Activated T-helper 9 cell treated with anti-CD3 and anti-CD28 coated beads, Interleukin-2, amount 50 U/mL, for 16 hours (primary cell): ENCODE measurements at places on chromosomes 12 and 14.

- no peak for DNase-seq
Measured at GRCh38 chr12:61111218-61111617, 1149.0 kb upstream of the USP15 start.

- no peak for DNase-seq
Measured at GRCh38 chr14:71212683-71213107, 305.4 kb downstream of the PCNX1 start.

DNA sequence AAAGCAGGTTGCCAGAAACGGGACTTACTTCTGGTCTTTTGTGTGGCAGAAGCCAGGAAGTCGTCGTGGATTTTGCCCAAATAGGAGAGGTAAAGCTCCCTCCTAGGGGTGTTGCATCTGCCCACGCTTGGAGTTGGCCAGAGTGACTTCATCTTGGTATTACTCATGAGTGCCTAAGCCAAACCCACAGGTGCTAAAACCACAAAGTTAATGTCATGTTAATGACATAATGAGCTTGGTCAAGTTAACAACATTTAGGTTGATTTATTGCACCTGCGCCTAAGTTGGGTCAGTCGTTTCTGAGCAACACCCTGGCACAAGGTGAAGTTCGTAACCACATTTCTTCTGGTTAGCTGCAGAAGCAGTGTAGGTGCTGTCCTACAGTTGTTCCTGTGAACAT, 225.2 kb downstream of the FUT8 start:
- DNase-seq, result peak; percentile 22

DNA sequence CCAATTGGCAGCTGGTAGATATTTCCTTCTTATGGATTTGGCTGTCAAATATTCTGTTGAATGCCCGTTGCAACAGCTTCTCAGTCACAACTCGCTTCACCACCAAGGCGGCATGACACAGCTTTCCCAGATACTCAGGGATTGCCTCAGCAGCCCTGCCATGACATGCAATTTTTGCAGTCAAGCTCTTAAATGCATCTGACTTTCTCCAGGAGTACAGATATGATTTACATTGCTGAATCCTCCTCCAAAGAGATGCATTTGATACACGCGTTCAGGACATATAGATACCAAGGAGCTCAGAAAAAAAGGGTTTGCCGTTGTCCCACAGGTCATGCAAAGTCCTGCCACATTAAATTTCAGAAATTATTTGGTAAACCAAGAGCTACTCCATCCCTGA, 6.5 kb downstream of the KRT5 start:
- DNase-seq, result no peak

DNA sequence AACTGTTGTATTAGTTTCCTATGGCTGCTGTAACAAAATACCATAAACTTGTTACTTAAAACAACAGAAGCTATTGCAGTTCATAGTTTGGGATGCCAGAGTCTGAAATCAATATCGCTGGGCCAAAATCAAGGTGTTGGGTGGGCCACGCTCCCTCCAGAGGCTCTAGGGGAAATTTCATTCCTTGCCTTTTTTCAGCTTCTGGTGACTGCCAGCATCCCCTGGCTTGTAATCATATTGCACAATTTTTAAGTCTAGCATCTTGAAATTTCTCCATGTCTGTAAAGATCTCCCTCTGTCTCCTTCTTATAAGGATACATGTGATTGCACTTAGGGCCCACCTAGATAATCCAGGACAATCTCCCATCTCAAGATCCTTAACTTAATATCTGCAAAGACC, 48.8 kb upstream of the GARIN6 start:
- no peak for DNase-seq

GRCh38 chr12:102144221-102144620, 24.2 kb downstream of the PARPBP start:
- no peak for DNase-seq

- no peak for DNase-seq
Measured at GRCh38 chr14:98371141-98371540, 900.9 kb downstream of the BCL11B start.
